HuH-7 (cell line): ENCODE measurements at places on chromosomes 5 and 9.

- DNase-seq, result no peak
Observed at GRCh38 chr5:13227513-13227912, 717.0 kb downstream of the DNAH5 start.

DNA sequence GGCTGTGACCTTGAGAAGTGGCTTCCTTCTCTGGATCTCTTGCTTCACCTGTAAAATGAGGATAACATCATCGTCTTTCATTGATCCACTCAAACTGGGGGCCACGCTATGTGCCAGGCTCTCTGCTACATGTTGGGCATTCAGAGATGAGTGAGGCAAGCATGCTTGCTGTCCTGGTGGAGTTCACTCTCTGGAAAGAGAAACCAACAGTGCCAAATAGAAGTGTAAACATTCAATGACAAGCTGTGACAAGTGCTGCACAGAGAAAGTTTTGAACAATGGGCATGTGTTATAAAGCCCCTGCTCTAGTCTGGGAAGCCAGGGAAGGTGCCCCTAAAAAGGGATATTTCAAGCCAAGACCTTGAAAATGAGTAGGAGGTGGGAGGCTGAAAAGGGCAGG lies 50.9 kb upstream of the AFAP1L1 start:
- no peak for DNase-seq

DNA sequence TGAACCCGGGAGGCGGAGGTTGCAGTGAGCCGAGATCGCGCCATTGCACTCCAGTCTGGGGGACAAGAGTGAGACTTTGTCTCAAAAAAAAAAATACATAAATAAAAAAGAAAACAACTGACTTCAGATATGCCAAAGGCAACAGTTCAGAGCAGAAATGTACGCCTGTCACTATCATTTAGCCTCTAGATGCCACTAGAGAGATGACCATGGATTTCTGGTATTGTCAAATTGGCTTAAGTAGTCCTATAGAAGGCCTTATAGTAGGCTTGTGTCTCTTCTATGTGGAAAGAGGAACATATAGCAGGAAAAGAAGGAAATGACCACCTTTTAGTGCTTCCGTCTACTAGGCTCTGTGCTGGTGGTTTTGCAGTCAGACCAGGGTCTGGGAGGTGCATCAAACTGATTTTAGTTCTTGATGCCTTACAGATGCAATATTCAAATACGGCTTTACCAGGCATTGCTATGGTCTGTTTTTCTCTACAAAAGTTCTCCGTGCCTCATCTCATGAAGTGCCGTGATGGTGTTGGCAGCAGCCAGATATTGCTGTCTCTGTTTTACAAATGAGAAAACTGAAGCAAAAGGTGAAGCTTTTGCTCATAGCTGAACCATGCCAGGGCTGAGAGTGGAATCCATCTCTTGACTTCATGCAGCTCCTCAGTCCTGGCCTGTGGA lies 17.2 kb downstream of the AGXT2 start:
- DNase-seq, result no peak

GRCh38 chr9:98031169-98031568 lies 25.4 kb upstream of the NANS start:
- no peak for DNase-seq

DNA sequence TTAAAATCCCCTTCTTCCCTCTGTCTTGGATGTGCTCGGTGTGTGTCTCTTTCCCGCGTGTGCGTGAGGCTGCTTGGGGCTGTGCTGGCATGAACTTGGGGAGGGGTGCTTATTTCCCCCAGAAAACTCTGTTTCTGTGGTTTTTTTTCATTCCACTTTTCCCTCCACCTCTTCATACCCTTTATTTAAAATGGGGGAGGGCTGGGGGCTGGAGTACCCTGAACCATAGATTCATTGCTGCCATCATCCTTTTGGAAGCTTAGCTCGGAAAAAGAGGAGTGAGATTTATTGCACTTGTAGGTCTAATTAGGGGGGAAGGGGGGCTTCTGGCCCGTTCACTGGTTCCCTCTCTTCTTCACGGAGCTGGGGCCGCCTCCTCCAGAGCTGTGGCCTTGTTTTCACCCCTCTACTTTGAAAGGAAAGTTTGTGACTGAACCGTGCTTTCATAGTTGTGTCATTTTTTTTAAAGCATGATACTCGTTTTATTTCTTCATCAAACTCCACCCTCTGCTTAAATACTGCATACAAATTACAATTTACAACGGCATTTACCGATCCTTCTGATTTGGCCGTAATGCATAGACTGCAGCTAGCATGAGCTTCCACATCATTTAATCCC lies 2.9 kb downstream of the NR2F1 start:
- no peak for DNase-seq

DNA sequence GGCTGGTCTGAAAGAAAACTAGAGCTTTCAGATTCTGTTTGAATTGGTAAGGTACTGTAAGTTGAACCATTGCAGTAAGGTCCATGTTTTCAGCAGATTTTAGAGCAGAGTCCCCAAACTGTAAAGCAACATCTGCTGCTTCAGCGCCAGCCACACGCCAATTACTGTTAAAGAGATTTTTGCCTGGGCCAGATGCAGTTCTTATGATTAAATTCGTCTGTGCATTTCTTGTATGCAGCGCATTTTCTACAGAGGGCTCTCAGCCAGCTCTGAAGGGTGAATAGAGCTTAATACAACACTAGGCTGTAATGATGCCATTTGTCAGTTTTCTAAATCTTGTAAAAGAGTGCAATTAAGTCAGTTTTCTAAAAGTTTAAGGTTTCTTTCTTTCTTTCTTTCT lies 246.3 kb downstream of the COX7C start:
- DNase-seq, result no peak

DNA sequence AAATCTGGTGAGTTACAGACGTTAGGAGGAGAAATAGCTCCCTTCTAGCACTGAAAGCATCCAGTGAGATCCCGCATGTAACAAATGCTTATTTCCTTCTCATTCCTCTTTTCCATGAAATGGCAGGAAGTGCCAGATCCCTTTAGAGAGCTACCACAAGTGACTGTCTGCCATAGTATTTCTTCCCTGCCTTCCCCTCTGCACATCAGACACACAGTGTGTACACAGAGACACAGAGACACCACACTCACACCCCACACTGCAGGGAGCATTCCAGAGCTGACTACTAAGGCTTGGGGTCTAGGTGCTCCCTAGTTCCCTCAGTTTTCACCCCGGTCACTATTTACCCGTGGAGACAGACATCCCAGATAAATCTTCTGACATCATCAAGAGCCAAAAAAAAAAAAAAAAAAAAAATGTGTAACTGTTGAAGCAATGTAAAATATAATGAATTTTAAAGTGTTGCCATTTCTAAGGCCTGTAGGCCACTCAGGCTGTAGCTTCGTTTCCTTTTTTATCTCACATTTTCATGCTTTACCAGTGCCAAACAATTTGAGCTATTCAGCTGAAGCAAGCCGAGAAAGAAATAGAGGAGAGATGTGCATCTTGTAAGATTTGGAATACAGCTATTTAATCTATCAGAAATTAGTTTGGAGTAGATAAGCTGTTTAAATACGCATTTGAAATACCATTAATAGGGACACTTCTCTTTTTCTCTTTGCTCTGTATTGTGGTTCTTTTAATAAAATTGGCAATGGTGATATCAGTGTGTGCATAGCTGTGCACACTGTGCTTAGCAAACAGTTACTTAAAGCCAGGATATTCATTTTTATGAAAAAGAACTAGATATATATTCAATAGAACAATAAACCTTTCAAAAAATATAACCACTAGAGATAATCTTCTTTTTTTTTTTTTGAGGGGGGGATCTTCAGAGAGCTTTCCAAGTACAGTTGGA lies 405.5 kb downstream of the PDE4D start:
- no peak for DNase-seq

- peak; percentile 52 for DNase-seq
Observed at GRCh38 chr9:35732800-35733541, 505 bp downstream of the CREB3 start.

DNA sequence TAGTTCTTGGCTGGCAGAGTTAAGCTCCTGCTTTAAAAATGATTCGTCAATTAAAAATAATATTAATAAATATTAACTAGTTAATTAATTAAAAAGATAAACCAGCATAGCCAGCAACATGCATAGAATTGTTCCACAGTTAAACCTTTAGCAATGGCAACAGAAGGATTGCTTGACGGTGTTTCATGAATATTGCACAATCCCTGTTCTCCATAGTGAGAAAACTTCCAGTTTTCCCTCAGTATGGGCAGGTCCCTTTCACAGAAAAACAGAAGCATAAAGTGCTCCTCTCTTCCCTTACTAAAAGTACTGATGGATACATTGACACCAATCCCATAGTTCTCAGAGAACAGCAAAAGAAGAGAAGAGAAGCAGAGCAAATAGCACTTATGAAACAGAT lies 71.4 kb upstream of the CAST start:
- no peak for DNase-seq
